Common myeloid progenitor, CD34-positive (primary cell): ENCODE measurements at places on chromosomes 6 and 20.

GRCh38 chr6:140018588-140018987 lies 644.1 kb upstream of the CITED2 start:
- no peaks in the 10 kb centered on the region for H3K36me3 ChIP-seq
- H3K4me3 ChIP-seq, result no peak overlapping the region
- DNase-seq, result peak; percentile 30
- no peaks in the 10 kb centered on the region for H3K4me1 ChIP-seq

- no peaks in the 10 kb centered on the region for H3K4me1 ChIP-seq
- no peaks in the 10 kb centered on the region for H3K36me3 ChIP-seq
- H3K27ac ChIP-seq, result no peak overlapping the region
- H3K4me3 ChIP-seq, result no peak overlapping the region
- DNase-seq, result peak; percentile 96
These were observed 114.8 kb downstream of the MOXD1 start for GRCh38 chr6:132286298-132287019.

- H3K27me3 ChIP-seq, result no peaks in the 10 kb centered on the region
- H3K27ac ChIP-seq, result no peak overlapping the region
- peaks cover 4% of the 10 kb centered on the region for H3K4me1 ChIP-seq
- H3K4me3 ChIP-seq, result no peak overlapping the region
These were observed 25.4 kb downstream of the ZKSCAN8 start for GRCh38 chr6:28167068-28167467.

GRCh38 chr20:54195483-54196472 lies 12.1 kb upstream of the PFDN4 start:
- no peaks in the 10 kb centered on the region for H3K36me3 ChIP-seq
- no peaks in the 10 kb centered on the region for H3K27me3 ChIP-seq
- H3K27ac ChIP-seq, result no peak overlapping the region

DNA sequence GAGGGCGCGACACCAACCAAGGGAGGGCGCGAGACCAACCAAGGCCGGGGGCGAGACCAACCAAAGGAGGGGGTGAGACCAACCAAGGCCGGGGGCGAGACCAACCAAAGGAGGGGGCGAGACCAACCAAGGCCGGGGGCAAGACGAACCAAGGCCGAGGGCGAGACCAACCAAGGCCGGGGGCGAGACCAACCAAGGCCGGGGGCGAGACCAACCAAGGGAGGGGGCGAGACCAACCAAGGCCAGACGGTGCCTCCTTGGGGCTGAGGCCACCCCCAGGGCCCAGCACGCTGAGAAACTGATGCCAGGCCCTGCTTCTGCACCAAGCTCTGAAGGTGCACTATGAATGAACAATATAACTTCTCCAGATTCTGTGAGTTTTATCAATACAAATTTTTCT lies 87.2 kb downstream of the TAF4 start:
- no peaks in the 10 kb centered on the region for H3K27me3 ChIP-seq
- no peaks in the 10 kb centered on the region for H3K4me1 ChIP-seq
- H3K27ac ChIP-seq, result no peak overlapping the region
- peaks cover 8% of the 10 kb centered on the region for H3K36me3 ChIP-seq
- no peak overlapping the region for H3K4me3 ChIP-seq

GRCh38 chr20:4568361-4568959 lies 153.2 kb upstream of the PRND start:
- no peaks in the 10 kb centered on the region for H3K36me3 ChIP-seq
- no peaks in the 10 kb centered on the region for H3K4me1 ChIP-seq
- DNase-seq, result peak; percentile 72
- no peak overlapping the region for H3K27ac ChIP-seq
- no peaks in the 10 kb centered on the region for H3K27me3 ChIP-seq

DNA sequence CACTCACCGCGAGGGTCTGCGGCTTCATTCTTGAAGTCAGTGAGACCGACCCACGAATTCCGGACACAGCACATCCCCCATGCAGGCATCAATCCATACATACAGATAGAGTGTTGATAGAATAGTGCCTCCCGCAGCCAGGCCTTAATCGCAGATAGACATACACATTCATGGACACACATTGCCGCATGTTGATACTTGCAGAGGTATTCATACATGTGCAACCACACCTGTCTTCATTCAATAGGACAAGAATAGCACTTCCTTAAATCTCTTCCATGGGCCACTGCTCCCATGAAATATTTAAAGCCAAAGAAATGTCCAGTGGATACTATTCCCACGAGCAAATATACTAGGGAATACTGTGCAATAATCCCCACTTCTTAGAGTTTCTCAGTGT lies 170.5 kb downstream of the FRK start:
- no peak overlapping the region for H3K4me3 ChIP-seq
- H3K4me1 ChIP-seq, result no peaks in the 10 kb centered on the region
- H3K27ac ChIP-seq, result no peak overlapping the region
- no peaks in the 10 kb centered on the region for H3K27me3 ChIP-seq

DNA sequence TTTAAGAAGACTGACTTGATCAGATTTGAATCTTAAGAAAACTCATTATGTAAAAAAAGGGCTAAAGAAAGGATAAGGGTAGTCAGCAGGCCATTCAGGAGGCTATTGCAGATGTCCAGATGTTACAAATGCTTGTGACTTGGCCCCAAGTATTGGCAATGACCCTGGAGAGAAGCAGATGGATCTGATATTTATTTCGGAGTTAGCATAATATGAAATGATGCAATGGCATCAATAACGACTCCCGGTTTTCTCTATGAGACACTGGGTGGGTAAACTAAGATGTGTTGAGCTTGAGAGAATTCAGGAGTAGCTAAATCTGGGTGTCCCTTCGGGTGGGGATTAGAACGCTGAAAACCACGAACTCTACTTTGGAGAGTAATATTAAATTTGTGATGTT lies 149.7 kb downstream of the LAMA2 start:
- H3K36me3 ChIP-seq, result no peaks in the 10 kb centered on the region
- H3K27me3 ChIP-seq, result no peaks in the 10 kb centered on the region
- H3K27ac ChIP-seq, result no peak overlapping the region
- DNase-seq, result no peak
- no peaks in the 10 kb centered on the region for H3K4me1 ChIP-seq

- H3K36me3 ChIP-seq, result no peaks in the 10 kb centered on the region
- H3K4me3 ChIP-seq, result no peak overlapping the region
- no peaks in the 10 kb centered on the region for H3K27me3 ChIP-seq
- no peak for DNase-seq
These were observed 72.8 kb upstream of the PMEPA1 start for GRCh38 chr20:57782631-57783041.

DNA sequence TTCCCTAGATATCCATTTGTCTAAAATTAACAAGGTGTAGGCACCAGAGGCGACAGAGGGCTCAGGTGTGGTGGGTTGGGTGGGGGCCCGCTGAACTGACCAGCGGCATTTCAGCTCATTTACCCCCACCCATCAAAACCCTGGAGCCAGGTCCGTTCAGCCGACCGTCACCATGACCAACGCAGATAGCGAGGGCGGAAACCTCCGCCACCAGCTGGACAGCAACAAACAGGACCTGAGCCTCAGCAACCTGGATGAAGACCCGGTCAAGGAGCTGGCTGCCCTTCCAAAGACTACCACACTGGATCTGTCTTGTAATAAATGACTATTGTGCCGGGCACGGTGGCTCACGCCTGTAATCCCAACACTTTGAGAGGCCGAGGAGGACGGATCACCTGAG lies 120.8 kb upstream of the LGSN start:
- no peak overlapping the region for H3K4me3 ChIP-seq
- no peaks in the 10 kb centered on the region for H3K27me3 ChIP-seq
- H3K36me3 ChIP-seq, result no peaks in the 10 kb centered on the region
- no peak for DNase-seq
- H3K4me1 ChIP-seq, result peaks cover 3% of the 10 kb centered on the region

DNA sequence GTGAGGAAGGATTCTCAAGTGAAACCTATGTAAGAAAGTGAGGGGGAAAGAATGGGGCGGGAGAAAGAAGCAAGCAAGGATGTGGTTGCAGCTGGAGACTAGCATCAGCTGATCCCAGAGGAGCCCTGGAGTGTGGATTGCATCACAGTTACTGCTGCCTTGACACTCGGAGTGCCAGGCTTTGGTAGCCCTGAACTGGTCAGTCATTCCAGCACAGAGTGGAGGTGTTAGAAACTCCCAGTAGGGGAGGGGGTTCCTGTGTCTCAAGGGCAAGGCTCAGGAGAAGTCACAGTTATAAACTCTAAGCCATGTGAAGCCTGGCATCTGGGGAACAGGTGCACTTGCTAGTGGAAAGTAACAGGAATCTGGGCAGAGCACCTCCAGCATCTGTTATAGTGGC lies 23.5 kb downstream of the SNAP25 start:
- H3K27me3 ChIP-seq, result no peaks in the 10 kb centered on the region
- no peaks in the 10 kb centered on the region for H3K36me3 ChIP-seq
- DNase-seq, result no peak
- H3K4me1 ChIP-seq, result peaks cover 11% of the 10 kb centered on the region
- H3K4me3 ChIP-seq, result no peak overlapping the region

DNA sequence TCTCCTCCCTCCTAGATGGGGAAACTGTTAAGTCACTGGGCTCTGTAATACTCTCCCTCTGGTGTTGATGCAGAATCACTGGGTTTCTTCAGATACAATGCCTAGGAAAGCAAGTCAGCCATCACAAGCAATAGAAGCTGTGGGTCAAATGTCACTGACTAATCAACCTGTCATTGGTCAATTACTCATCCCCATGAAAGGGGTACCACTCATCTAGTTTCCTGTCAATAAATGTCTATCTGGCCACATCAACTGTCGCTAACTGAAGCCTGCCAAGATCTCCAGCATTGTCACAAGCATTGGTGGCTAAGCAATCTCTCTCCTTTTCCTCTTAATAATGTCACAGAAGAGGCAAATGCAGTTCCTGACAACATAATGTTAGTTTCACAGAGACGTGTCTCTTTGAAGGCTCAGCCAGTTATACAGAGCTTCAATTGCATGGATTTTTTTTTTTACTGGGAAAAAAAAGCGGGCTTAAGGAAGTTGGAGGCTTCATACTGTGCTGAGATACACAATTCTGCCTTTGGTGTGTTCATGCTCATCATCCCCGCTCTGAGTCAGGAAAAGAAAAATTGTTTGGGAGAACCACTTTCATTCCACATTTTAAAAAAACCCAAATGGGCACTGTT lies 355.9 kb downstream of the BTBD9 start:
- no peak for DNase-seq
- H3K4me3 ChIP-seq, result no peak overlapping the region
- H3K4me1 ChIP-seq, result no peaks in the 10 kb centered on the region
- H3K36me3 ChIP-seq, result no peaks in the 10 kb centered on the region

DNA sequence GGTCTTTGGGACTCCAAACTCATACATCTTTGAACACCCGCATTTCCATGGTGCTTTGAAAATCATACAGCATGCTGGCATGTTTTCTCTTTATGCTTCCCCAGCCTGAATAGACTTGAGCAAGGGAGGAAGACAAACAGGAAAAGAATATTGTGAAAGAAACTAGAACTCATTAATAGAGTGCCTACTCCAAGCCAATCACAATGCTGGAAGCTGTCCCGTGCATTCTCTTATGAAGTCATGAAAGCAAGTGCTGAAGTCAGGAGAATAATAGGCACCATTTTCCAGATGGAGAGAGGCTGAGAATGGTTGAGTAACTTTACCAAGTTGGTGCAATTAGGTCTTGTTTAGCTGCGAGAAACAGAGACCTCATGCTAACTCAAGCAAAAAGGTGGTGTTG lies 102.5 kb upstream of the PTPRT start:
- H3K36me3 ChIP-seq, result no peaks in the 10 kb centered on the region
- DNase-seq, result no peak
- H3K27me3 ChIP-seq, result no peaks in the 10 kb centered on the region
- H3K4me3 ChIP-seq, result no peak overlapping the region
- no peaks in the 10 kb centered on the region for H3K4me1 ChIP-seq

- H3K27me3 ChIP-seq, result no peaks in the 10 kb centered on the region
- H3K36me3 ChIP-seq, result no peaks in the 10 kb centered on the region
- H3K4me1 ChIP-seq, result no peaks in the 10 kb centered on the region
- H3K27ac ChIP-seq, result no peak overlapping the region
- H3K4me3 ChIP-seq, result no peak overlapping the region
- DNase-seq, result no peak
These were observed 777.6 kb upstream of the HS3ST5 start for GRCh38 chr6:115120391-115120790.

GRCh38 chr6:122143813-122144601 lies 255.4 kb upstream of the HSF2 start:
- no peaks in the 10 kb centered on the region for H3K4me1 ChIP-seq
- H3K27ac ChIP-seq, result no peak overlapping the region
- H3K4me3 ChIP-seq, result no peak overlapping the region
- H3K27me3 ChIP-seq, result no peaks in the 10 kb centered on the region
- no peak for DNase-seq

GRCh38 chr20:32012159-32012688 lies 2.0 kb downstream of the CCM2L start:
- H3K27ac ChIP-seq, result no peak overlapping the region
- H3K27me3 ChIP-seq, result no peaks in the 10 kb centered on the region
- peaks cover 8% of the 10 kb centered on the region for H3K4me1 ChIP-seq
- no peaks in the 10 kb centered on the region for H3K36me3 ChIP-seq
- no peak overlapping the region for H3K4me3 ChIP-seq

DNA sequence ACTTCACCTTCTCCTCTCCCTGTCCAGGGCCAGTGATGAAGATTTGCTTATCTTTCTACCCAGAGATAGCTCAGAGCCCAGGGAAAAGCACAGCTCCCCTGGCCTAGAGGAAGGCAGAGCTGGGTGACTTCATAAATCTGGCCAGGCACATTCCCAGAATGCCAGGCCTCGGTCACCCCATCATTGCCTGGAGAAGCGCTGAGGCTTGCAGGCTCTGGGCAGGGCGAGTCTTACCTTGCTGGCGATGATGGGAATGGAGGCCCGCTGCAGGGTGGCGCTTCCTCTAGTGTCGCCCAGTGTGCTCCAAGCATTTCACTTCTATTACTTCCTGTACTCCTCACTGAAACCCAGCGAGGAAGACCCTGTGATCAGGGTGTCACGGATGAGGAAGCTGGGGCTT lies 60.1 kb downstream of the DAAM2 start:
- no peaks in the 10 kb centered on the region for H3K27me3 ChIP-seq
- H3K27ac ChIP-seq, result no peak overlapping the region
- no peak for DNase-seq
- no peak overlapping the region for H3K4me3 ChIP-seq
- no peaks in the 10 kb centered on the region for H3K4me1 ChIP-seq

DNA sequence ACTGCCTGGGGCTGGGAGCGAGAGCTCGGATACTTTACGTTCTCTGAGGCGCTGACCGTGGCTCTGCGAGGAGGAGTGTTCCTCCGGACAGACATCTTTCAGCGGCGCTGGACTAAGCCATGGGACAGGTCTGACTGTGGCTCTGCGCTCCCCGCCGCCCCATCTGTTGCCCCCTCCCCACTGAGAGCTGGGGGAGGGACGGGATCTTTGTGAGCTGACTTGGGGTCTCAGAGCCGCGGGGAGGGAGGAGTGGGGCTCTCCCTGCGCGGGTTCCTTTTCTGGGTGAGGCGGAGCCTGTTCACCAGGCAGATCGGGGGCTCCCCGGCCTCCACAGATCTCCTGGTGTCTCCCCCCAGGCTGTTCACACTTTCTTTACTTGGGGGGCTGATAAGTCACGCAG lies 11.3 kb upstream of the GATA5 start:
- H3K27ac ChIP-seq, result no peak overlapping the region
- no peak for DNase-seq
- H3K4me1 ChIP-seq, result peaks cover 31% of the 10 kb centered on the region
- no peaks in the 10 kb centered on the region for H3K36me3 ChIP-seq
- no peaks in the 10 kb centered on the region for H3K27me3 ChIP-seq

DNA sequence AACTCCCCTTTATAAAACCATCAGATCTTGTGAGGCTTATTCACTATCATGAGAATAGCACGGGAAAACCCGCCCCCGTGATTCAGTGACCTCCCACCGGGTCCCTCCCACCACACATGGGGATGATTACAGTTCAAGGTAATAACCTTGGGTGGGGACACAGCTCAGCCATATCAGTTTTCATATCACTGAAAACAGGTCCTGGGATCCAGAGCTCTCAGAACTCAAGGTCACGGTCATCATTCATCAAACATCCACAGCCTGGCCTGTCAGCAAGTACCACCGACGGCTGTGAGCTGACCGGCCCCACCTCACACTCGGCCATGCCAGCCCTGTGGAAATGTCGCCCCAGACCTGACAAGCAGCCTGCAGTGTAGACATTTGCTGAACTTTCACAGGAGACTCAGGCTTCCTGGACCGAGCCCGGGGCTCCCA lies 14.1 kb upstream of the FRMD1 start:
- no peaks in the 10 kb centered on the region for H3K36me3 ChIP-seq
- H3K4me3 ChIP-seq, result no peak overlapping the region
- DNase-seq, result no peak
